Panc1 (cell line): ENCODE measurements at places on chromosomes 13 and 19.

DNA sequence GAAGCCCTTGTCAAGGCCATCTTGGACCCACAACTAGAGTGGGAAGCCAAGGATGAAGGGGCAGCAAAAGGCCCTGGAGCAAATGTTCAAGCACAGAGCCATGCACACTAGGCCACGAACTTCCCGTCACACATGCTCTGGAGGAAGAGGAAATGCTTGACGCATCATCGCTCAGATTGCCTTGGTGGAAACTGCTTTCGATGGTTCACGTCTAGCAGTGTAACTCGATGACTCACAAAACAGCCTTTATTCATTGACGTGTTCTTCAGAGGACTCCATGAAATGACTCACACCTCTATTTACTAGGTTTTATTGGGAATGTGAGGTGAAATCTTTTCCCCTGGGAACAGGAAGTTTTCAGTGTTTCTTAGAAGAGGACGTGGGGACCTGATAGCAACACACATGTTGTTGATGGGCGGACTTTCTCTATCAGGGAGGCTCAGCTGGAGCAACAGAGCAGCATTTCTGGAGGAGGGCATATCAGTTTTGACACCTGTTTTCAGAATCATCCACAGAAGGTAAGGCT lies 79.8 kb upstream of the FLT1 start:
- no peaks in the 10 kb centered on the region for H3K36me3 ChIP-seq
- H3K27ac ChIP-seq, result no peak overlapping the region
- no peak overlapping the region for H3K4me3 ChIP-seq

- no peaks in the 10 kb centered on the region for H3K4me1 ChIP-seq
- H3K36me3 ChIP-seq, result no peaks in the 10 kb centered on the region
- H3K27ac ChIP-seq, result no peak overlapping the region
- H3K4me3 ChIP-seq, result no peak overlapping the region
These were observed 185.9 kb downstream of the NALCN start for GRCh38 chr13:101230271-101230890.

DNA sequence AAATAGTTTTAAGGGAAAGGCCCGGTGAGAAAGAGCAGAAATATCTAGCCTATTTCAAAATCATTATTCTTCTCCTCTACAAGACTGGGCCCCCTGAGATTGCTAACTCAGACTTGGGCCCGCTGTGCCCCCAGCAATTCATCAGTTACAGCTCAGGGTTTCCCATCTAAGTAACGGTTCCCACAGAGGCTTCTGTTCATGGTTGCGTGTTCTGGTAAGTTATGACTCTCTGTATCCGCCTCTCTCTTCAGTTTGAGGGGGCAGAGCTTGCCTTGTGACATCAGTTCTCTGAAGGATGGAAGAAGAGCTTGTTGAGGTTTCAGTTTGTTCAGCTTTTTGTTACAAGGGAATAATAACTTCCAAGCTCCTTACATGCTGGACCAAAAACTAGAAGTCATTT lies 11.6 kb downstream of the ZNF57 start:
- no peak for DNase-seq
- no peaks in the 10 kb centered on the region for H3K4me1 ChIP-seq
- H3K36me3 ChIP-seq, result peaks cover 5% of the 10 kb centered on the region
- no peaks in the 10 kb centered on the region for H3K27me3 ChIP-seq
- H3K4me3 ChIP-seq, result no peak overlapping the region

DNA sequence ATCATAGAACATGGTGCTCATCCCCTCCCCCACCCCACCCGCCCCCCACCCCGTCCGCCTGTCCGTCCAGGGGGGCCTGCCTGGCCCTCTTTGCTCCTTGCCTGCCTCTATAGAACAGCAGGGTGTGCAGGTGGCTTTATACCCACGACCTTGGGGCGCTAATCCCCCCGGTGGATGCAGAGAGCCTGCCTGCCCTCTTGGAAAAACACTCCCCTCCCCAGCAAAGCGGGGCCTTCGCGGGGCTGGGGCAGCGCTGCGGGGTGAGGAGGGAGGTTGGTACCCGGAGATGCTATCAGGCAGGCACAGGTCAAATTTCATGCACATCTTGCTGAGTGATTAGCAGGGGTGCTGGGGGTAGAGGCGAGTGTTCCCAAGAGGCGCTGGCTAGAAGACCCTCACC lies 21.9 kb downstream of the RFX1 start:
- H3K27ac ChIP-seq, result no peak overlapping the region
- H3K36me3 ChIP-seq, result no peaks in the 10 kb centered on the region
- H3K27me3 ChIP-seq, result no peaks in the 10 kb centered on the region
- peaks cover 8% of the 10 kb centered on the region for H3K4me1 ChIP-seq
- DNase-seq, result no peak

- no peak for DNase-seq
- H3K4me1 ChIP-seq, result peaks cover 9% of the 10 kb centered on the region; the same call in 1 of the 2 replicates
- H3K4me3 ChIP-seq, result no peak overlapping the region
- H3K27ac ChIP-seq, result no peak overlapping the region
These were observed 1.9 kb upstream of the PGPEP1 start for GRCh38 chr19:18338541-18338940.

DNA sequence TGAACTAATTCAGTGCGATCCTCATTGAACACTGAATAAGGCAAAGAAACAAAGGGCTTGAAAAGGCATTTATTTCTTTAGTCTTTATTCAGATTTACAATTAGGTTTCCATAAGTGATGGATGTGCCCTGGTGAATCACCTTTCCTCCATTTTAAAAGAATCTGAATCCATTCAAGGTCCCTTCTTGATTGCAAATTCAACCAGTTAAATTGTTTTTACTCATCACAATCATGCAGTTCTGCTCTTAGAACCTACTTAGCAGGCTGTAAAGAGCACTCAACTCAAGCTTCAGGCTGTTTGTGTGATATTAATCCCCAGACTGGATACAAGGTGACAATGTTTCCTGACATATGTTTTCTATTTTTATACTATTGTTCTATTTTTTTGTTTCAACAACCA lies 321.0 kb downstream of the TBC1D4 start:
- H3K4me1 ChIP-seq, result no peaks in the 10 kb centered on the region
- H3K36me3 ChIP-seq, result no peaks in the 10 kb centered on the region
- no peak overlapping the region for H3K4me3 ChIP-seq
- no peaks in the 10 kb centered on the region for H3K27me3 ChIP-seq

GRCh38 chr13:29571876-29572570 lies 23.5 kb downstream of the SLC7A1 start:
- no peaks in the 10 kb centered on the region for H3K36me3 ChIP-seq
- H3K27ac ChIP-seq, result no peak overlapping the region
- no peak overlapping the region for H3K4me3 ChIP-seq
- DNase-seq, result no peak
- H3K27me3 ChIP-seq, result no peaks in the 10 kb centered on the region

DNA sequence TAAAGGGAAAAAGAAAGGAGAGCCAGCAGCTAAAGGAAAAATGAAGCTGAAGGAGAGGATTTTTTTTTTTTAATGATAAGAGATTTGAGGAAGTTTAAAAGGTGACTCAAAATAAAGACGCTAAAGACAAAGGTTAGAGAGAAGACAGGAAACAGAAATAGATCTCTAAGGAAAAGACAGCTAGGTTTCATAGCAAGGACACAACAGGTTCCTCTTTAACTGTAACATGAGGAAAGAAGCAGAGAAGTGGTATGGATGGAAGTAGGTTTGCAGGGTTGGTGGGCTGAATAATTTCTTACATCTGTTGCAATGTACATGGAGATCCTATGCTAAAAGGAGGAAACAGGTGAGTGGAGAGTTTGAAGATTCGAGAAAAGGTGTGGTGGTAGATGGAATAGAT lies 107.5 kb downstream of the MYCBP2 start:
- H3K27me3 ChIP-seq, result no peaks in the 10 kb centered on the region
- H3K27ac ChIP-seq, result no peak overlapping the region
- no peaks in the 10 kb centered on the region for H3K36me3 ChIP-seq
- no peak for DNase-seq
- no peaks in the 10 kb centered on the region for H3K4me1 ChIP-seq
- H3K4me3 ChIP-seq, result no peak overlapping the region

- H3K4me1 ChIP-seq, result no peaks in the 10 kb centered on the region; the same call in 1 of the 2 replicates
- H3K4me3 ChIP-seq, result no peak overlapping the region
- H3K36me3 ChIP-seq, result no peaks in the 10 kb centered on the region
- no peak for DNase-seq
These were observed 30.1 kb upstream of the FFAR2 start for GRCh38 chr19:35417713-35418534.

DNA sequence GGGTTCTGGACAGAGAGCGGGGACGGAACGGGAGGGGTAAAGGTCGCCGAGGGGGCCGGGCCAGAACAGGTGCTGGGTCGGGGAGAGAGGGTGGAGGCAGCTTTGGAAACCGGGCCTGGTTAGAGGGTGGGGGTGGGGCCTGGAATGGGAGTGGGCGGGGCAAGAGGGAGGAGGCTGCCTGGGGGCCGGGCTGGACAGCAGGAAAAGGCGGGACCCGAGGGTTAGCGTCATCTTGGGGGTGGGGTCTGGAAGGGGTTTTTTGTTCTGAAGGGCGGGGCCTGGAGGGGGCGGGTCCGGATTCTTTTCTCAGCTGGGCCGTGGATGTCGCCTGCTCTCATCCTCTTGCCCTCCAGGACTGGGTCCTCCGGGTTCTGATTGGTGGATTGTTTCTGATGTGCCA lies 4.3 kb upstream of the ZNF813 start:
- no peak for DNase-seq
- H3K4me1 ChIP-seq, result peaks cover 1% of the 10 kb centered on the region

DNA sequence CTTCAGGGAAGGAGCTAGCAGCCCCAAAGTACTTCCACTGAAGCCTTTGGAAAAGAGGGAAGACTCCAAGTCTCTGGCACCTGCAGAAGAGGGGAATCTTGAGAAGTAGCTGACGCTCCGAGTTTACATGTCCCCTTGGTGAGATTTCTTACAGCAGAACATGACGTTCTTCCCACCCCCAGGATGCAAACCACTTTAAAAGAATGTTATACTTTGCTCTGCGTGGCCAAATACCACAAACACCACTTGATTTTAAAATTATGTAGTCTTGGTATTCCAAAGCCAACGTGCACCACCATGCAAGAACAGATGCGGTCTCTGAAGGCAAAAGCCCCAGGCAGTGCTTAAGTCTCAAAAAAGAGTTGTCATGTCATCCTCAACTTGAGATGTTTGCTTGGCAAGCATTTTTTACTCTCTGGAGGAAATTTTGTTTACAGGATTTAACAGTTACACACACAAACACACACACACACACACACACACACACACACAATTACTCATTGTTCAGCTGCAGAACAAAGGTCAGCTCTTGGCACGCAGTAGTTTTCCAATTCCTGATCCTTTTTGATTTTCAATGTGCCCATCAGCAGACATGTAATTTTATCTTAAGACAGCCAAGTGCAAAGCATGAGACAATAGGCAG lies 106.1 kb downstream of the RGCC start:
- no peaks in the 10 kb centered on the region for H3K4me1 ChIP-seq
- no peak overlapping the region for H3K27ac ChIP-seq
- H3K27me3 ChIP-seq, result no peaks in the 10 kb centered on the region
- H3K4me3 ChIP-seq, result no peak overlapping the region
- no peaks in the 10 kb centered on the region for H3K36me3 ChIP-seq
- DNase-seq, result no peak

- H3K36me3 ChIP-seq, result no peaks in the 10 kb centered on the region
- DNase-seq, result no peak
- H3K27ac ChIP-seq, result no peak overlapping the region
- no peak overlapping the region for H3K4me3 ChIP-seq
- no peaks in the 10 kb centered on the region for H3K4me1 ChIP-seq
These were observed 16.1 kb downstream of the ERFL start for GRCh38 chr19:41911889-41912731.

DNA sequence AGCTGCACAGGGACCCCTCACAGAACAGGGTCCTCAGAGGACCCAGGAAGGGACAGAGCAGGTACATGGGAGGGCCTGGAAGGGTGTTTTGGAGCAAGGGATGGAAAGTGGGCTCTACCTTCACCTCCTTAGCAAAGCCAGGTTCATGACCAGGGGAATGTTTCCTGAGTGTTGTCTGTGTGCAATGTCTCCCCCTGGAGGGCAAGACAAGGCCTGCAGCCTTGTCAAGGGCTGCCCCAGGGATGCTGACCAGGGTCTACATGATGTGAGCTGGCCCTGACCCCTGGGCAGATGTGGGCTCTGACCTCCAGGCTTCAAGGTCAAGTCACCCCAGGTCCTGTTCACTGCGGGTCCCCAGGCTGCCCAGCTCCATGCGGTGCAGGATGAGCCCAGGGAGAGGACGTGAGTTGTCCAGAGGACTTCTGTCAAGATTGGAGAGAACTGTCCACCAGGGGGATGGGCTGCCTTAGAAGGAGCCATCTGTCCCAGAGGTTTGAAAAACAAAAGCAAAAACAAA lies 1.0 kb upstream of the CEACAM1 start:
- no peak overlapping the region for H3K27ac ChIP-seq
- no peaks in the 10 kb centered on the region for H3K4me1 ChIP-seq
- DNase-seq, result peak; percentile 57
- no peak overlapping the region for H3K4me3 ChIP-seq

GRCh38 chr19:34269489-34269888 lies 15.1 kb downstream of the GARRE1 start:
- H3K36me3 ChIP-seq, result no peaks in the 10 kb centered on the region
- peak overlapping the region; percentile 75 for H3K27ac ChIP-seq
- no peaks in the 10 kb centered on the region for H3K27me3 ChIP-seq
- peaks cover 26% of the 10 kb centered on the region for H3K4me1 ChIP-seq

- no peaks in the 10 kb centered on the region for H3K36me3 ChIP-seq
- H3K4me1 ChIP-seq, result no peaks in the 10 kb centered on the region
- H3K27ac ChIP-seq, result no peak overlapping the region
- H3K27me3 ChIP-seq, result no peaks in the 10 kb centered on the region
- H3K4me3 ChIP-seq, result no peak overlapping the region
These were observed 426.2 kb downstream of the PCDH9 start for GRCh38 chr13:66803808-66804456.

GRCh38 chr13:48232420-48233045 lies 473 bp upstream of the ITM2B start:
- peak overlapping the region; percentile 73 for H3K27ac ChIP-seq
- peaks cover 31% of the 10 kb centered on the region for H3K4me1 ChIP-seq
- DNase-seq, result no peak
- H3K27me3 ChIP-seq, result no peaks in the 10 kb centered on the region

DNA sequence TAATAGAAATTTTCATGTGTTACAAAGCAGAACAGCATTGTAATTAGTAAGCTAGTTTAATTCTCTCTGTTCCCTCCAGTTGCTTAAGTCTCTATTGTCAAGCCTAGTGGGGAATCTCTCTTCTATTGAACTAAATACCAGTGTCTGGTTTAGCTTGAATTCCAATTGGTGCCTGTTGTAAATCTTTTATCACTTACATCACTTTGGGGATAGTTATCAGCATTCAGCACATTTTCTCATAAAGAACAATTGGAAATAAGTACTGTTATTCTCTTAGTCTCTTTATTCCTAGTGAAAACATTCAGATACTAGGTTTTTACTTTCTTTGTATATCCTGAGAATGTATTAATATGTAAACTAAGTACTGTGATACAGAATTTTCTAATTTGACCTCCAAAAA lies 25.2 kb downstream of the IPO5 start:
- H3K4me3 ChIP-seq, result no peak overlapping the region; the same call in 1 of the 2 replicates
- H3K4me1 ChIP-seq, result peaks cover 13% of the 10 kb centered on the region
- H3K27me3 ChIP-seq, result no peaks in the 10 kb centered on the region
- H3K36me3 ChIP-seq, result peaks cover 14% of the 10 kb centered on the region
- H3K27ac ChIP-seq, result no peak overlapping the region; the same call in 1 of the 2 replicates
